ENCODE measurements at places on chromosomes 7 and 10. TPM values are rescaled to one million over a fixed set of nuclear protein-coding genes. Genes with fewer than 3 reads are reported as not detected.

The LDB3 gene
- total RNA-seq = 87.7 TPM

The PGAM2 gene
- total RNA-seq = 618 TPM

The IGFBP3 gene
- total RNA-seq = 112 TPM

The UTF1 gene
- total RNA-seq = not detected

The LRRC18 gene
- total RNA-seq = under 0.01 TPM

The PHF14 gene
- 50.1 TPM for total RNA-seq

The WDFY4 gene
- total RNA-seq = 2.6 TPM

The ASAH2 gene
- total RNA-seq = under 0.01 TPM

The PLEKHS1 gene
- total RNA-seq = 0.52 TPM

The MYO1G gene
- total RNA-seq = 1.6 TPM
